ENCODE measurements at places on chromosomes 6 and 20. TPM values are rescaled to one million over a fixed set of nuclear protein-coding genes. Genes with fewer than 3 reads are reported as not detected.

Gene FAM217A
- not detected for total RNA-seq

Gene TMX4
- 24.4 TPM for total RNA-seq

Gene PTK7
- 293 TPM for total RNA-seq

Gene ADGB
- total RNA-seq: not detected

Gene LAMA4
- 55.2 TPM for total RNA-seq

Gene MYLK2
- 1.3 TPM for total RNA-seq

Gene TRIM15
- not detected for total RNA-seq

Gene MPIG6B
- not detected for total RNA-seq

Gene RPP21
- total RNA-seq: 39.7 TPM

Gene LGSN
- total RNA-seq: not detected
